CD4-positive, alpha-beta T cell treated with Interleukin-15 for 4 hours (primary cell): ENCODE measurements at places on chromosomes 4 and X.
A peak's percentile ranks its signal among the peaks of the same experiment; 100 is the strongest.

GRCh38 chr4:84495118-84495793 is 3.8 kb downstream of the NKX6-1 start:
- DNase-seq, result no peak

GRCh38 chr4:106062452-106062875 is 167.2 kb downstream of the NPNT start:
- DNase-seq, result no peak

GRCh38 chrX:397575-397974 is 10.9 kb upstream of the PPP2R3B start:
- DNase-seq, result no peak

DNA sequence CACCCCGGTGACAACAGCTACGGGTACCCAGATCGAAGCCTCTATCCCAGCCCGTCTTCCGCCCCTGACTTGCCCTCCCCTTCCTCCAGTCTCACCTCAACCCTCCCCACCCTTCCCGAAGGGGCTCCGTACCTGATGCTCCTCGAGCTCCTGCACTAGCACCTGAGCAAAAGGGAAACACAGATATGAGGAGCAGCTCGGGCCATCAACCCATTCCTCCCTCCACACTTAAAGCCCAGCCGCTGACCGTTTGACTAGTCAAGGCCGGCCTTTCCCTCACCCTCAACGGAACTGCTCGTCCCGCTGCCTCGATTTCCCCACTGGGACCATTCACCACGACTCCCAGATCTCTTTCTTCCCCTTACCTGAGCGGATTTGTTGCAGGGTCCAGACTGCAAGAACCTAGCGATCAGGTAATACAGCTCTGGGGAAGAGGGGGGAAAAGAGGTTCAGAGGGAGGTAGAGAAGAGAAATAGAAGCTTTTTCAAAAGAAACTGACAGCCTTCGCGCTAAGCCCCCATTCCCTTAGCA is 731 bp downstream of the BRWD3 start:
- peak; percentile 31 for DNase-seq

- DNase-seq, result no peak
These were observed 428.8 kb downstream of the NKX6-1 start for GRCh38 chr4:84070289-84070688.

- no peak for DNase-seq
These were observed 52.0 kb upstream of the PDLIM5 start for GRCh38 chr4:94399721-94400120.

DNA sequence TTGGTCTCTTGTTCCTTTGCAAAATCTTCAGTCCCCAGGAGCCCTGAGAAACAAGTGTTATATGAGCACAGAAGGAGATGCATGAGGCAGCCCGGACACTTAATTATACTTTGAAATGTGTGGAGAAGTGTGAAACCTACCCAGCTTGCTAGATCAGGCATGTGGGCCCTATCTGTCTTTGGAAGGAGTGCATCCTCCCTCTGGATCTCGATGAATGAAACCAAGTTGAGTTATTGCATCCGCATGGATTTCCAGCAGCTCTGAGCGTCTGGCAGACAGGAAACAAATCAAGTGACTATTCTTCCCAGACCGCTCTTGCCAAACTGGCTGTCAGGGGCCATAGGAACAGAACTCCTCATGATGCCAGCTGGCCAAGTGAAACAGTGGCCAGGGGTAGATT is 19.6 kb upstream of the SOWAHD start:
- no peak for DNase-seq

DNA sequence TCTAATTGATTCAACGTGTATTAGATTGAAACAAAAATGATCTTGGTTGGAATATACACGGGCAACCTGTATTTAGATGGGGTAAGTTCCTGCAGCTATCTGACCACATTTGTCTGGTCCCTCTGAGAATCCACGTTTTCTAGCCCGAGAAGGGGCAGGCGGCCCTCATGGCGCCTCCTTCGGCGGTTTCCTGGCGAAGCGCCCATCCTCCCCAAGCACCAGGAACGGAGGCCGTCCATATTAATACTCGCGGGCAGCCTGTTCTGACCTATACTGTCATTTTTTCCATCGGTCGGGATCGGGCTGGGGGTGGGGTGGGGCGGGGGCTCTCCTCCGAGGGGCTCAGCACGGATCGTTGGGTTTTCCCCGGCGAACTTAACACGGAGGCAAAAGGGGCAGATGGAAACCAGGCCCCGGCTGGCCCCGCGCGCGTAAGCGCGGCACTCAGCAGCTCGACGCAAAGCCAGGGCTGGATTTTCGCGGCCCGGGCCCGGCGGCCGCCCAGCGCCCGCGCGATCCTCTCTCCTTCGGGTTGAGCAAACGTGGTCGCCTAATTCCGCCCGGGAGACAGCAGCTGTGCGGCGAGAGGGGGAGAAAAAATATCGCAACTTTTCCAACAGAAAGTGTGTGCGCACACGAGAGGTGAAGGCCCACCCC is 77.2 kb upstream of the BCOR start:
- peak; percentile 31 for DNase-seq

- DNase-seq, result no peak
These were observed 137.6 kb downstream of the NPNT start for GRCh38 chr4:106032851-106033286.

DNA sequence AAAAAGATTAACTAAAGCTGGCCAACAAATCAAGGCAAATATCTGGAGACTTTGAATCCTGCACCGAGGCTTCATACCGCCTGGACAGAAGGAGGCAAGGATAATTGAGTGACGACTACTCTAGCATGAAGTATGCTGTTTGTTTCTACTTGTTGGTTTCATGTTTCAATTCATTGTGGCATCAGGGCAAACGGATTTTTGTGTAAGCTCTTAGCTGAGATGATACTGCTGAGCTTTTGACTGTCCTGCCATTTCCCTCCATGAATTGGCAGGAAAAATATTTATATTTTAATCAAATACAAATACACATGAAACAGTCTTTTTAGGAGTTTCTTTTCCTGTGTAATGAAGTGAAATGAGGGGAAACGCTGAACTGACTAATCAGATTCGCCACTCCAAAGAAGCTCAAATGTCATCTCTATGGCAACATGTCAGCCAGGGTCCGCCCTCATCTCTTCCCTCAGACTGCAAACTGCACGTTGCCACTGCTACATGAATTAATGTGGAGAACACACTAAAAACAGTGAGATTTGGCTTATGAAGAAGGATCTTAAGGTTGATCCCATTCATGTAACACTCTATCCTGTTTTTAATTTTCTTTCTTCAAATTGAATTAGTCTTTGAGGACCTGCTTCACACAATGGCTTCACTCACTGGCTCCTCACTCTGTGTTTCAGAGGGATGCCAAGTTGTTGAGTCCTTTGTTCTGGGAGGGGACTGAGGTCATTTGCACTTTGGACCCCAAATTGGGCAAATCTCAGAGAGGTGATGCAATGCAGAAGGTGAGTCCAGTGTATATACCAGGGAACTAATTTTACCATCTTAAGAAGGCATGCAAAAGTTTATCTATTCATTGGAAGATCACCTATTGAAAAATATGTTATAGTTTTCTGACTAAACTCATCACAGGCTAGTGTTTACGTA is 149.6 kb upstream of the MID1 start:
- no peak for DNase-seq

DNA sequence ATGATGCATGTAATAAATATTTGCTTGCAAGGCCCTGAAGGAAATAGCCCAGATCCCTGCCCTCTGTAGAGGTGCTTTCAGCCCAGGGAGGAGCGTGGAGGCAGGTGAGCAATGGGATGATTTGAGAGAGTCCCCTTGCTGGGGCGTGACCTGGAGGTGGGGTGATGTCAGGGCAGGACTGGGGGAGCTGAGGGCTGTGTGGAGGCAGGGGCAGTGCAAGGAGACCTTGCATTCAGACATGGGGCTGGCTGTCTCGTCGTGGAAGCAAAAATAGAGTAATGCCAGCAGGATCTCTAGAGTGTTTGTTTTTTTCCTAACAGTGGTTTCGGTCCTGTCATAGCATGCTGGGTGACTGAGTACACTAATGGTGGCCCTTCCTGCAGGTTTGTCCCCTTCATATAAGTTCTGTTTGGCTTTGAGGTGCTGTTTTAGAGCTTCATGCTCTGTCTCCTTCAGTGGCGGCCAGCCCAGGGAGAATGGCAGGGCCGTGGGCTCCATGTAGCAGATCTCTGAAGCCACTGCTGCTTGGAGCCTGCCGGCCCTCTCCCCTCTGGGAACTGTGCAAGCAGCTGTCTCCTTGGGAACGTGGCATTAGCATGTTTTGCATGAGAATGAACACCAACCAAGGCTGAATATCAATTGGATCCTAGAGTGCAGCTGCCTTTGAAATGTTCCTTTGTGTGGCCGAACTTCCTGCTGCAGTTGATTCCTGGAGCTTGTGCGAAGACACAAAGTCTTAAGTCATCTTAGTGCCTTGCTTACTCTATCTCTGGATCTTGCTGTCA is 39.3 kb upstream of the CLDN34 start:
- no peak for DNase-seq

- no peak for DNase-seq
These were observed 59.8 kb downstream of the TRAPPC11 start for GRCh38 chr4:183718876-183719275.

GRCh38 chr4:70927502-70928137 is 25.5 kb downstream of the MOB1B start:
- DNase-seq, result peak; percentile 7

DNA sequence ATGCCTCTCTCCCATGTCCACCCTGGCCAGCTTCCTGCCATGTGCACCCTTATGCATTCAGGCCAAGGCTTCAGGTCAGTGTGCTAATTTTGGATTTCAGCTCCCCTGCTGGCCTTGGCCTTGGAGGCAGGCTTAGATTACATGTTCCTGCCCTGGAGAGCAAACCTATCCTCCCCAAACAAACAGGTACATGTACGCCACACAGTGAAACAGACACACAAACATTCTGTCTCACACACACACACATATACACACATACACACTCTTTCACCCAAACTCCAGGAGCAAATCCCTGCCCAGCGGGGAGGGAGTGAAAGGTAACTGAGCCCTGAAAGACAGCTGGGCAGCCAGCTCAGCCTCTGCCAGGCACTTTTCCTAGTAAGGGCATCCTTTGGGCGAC is 62.7 kb upstream of the ARHGAP36 start:
- DNase-seq, result no peak

- no peak for DNase-seq
These were observed 7.3 kb upstream of the KLHL8 start for GRCh38 chr4:87227751-87228151.

- no peak for DNase-seq
These were observed 26.6 kb upstream of the LGI2 start for GRCh38 chr4:25057299-25057698.

DNA sequence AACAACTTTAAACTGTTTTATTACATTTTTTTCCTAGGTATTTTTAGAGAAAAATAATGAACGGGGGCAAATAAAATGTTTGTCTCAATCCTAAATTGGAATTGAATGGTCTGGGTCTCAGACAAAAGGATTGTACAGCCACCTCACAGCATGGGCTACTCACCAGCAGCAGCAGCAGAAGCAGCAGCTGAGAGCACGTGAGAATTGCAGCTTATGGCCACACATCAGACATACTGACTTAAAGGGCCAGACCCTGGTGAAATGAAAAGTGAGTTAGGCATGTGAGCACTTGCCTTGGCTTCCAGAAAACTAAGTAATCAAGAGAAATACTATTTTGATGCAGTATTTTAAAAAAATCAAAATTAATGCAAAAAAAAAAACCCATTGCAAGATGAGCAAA is 56.6 kb downstream of the AASDH start:
- DNase-seq, result no peak

DNA sequence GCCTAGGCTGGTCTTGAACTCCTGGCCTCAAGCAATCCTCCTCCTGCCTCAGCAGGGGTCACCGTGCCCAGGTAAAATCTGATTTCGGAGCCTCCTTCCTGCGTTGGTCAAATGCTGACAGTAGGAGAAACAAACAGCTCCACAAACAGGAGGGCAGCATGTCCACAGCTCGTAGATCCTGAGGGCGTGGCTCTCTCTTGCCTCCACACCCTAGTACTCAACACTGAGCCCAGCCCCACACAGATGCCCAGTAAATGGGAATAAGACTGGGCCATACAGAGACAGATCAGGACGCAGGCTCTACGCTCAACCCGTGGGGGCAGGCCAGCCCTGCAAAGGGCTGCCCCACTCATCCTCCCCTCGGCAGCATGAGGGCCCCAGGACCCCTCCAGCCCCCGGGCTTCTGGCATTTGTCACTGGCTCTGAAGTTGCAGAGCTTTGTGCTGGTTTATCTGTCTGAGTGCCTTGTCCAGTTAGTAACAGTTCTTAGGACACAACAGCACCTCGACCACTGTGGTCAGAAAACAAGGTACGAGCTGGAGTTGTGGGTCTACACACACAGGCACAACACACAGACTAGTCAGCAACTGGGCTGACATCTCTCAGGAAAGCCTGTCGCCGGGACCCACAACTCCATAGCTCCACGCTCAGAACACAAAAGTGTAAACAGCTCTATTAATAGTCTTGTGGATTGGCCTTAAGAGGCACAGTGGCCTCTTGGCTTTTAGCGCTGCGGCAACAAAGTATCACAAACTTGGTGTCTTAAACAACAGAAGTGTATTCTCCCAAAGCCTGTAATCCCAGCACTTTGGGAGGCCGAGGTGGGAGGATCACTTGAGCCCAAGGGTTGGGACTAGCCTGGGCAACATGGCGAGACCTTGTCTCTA is 5.2 kb downstream of the TNIP2 start:
- no peak for DNase-seq

DNA sequence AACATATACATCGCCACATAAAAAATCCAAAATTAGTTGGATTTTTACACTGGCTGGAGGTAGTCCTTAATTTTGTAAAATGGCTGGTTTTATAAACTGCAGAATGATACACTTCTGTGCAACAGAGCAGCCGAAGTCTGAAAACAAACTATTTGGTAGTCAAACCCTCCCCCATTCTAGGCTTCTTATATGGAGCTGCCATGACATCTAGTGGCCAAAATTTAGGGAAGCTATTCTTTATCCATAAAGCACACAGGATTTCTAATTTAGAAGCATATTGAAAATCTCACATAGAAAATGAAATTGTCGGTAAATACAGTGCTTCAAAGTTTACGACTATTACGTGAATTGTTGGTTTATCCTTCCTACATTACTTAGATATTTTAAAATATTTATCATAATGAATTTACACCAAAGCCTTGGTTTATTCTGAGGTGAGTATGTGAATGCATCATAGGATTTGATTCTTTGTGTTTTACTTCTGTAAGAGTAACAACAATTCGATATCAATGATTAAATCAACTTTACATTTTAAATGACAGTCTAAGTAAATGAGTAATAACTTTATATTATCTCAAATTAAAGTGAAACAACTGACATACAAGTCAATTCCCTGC is 113.4 kb upstream of the FAM241A start:
- DNase-seq, result no peak

DNA sequence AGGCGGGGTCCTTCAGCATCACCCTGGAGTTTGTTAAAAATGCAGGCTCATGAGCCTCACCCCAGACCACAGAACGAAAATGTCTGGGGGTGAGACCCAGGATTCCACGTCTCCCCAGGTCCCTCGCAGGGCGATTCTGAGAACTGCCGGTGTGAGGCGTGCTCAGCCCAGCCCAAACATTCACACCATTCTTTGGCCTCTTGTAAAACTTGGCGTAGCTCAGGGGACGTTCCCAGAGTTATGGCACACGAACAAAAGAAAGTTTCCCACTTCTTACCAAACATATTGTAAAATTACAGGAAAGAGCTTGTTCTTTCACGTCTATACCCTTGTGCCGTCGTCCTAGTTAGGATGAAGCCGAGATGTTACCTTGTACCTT is 12.9 kb downstream of the CD99 start:
- DNase-seq, result no peak

GRCh38 chrX:150544835-150545770 is 23.3 kb upstream of the MTM1 start:
- DNase-seq, result no peak
